CD4-positive, alpha-beta memory T cell (primary cell): ENCODE measurements at places on chromosomes 2 and 18. TPM values are rescaled to one million over a fixed set of nuclear protein-coding genes. Genes with fewer than 3 reads are reported as not detected.

DNA sequence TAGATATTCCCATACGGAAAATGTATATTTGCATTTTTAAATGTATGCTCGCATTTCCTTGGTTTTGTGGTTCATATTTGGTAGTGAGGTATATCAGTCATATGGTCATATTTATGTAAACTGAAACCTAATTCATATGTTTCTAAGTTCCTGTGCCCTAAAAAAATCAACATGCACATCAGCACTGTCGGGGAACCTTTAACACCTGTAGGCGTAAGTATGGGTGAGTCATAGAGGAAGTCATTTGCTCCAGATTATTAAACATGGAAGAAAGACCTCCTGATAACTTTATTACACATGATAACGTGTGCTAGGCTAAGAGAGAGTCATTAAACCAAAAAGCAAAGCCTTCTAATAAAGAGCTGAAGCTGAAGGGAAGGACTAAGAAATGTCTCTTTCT lies 437.7 kb downstream of the NRXN1 start:
- no peak for DNase-seq

The ABCG8 gene
- polyA plus RNA-seq: not detected

- DNase-seq: no peak
Measured at GRCh38 chr18:69854455-69854854, 93.2 kb downstream of the CD226 start.

The ZNF521 gene
- not detected for polyA plus RNA-seq

GRCh38 chr2:30205456-30205855 lies 25.9 kb upstream of the LBH start:
- DNase-seq: no peak

DNA sequence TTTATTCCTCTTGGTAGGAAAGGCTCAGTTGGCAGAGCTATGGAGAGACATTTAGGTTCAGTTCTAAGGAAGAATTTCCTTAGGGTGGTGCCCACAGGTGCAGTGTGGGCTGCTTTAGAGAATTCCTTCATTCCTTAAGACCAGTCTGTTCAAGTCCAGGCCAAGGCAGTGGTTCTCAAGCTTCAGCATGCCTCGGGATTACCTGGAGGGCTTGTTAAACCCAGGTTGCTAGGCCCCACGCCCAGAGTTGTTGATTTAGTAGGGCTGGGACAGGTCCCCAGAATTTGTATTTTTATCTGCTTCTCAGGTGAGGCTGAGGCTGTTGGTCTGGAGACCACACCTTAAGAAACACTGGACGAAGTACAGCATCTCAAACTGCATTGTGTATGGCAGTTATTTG lies 68.9 kb downstream of the CERS6 start:
- no peak for DNase-seq

DNA sequence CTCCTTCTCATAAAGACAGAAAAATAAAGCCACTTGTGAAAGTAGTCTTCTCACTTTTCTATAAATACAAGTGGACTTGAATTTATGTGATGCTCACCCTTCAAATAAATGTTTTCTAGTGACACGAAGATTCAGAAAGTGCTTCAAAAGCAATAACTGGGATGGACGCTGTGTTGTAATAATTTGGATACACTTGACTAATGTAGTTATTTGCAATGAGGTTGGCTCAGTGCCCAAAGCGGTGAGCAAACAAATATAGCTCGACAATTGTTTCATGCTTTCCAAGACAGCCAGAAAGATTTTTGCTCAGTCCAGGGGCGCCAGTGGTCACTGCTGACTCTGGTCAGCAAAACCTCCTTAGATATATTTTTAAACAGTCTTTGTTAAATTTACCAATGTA lies 278.6 kb upstream of the KLHL14 start:
- no peak for DNase-seq

GRCh38 chr2:111182740-111183139 lies 62.0 kb downstream of the BCL2L11 start:
- DNase-seq: no peak

- no peak for DNase-seq
Measured at GRCh38 chr2:168426861-168427260, 29.2 kb upstream of the CERS6 start.

- DNase-seq: no peak
Measured at GRCh38 chr2:214593727-214594126, 182.9 kb downstream of the VWC2L start.

The CFAP221 gene
- not detected for polyA plus RNA-seq

GRCh38 chr2:98634406-98635092 lies 26.2 kb downstream of the UNC50 start:
- peak; percentile 72 for DNase-seq

- no peak for DNase-seq
Measured at GRCh38 chr2:160460333-160460731, 33.3 kb downstream of the RBMS1 start.

The ECEL1 gene
- not detected for polyA plus RNA-seq

DNA sequence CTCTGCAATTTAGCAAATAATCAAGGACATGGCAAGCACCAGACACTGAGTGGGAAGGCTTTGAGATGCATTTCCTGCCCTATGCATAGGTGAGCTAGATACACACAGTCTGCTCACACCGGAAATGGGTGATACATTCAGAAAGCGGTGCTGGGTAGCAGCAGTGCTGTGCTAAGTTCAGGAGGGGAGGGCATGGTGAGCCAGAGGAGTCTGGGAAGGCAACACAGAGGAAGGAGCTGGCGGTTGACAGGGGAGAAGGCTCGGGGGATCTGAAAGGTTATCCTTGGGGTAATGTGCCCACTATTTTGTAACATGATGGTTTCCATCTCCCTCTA lies 57.4 kb upstream of the EPAS1 start:
- DNase-seq: peak; percentile 60

The CHAC2 gene
- 4.9 TPM for polyA plus RNA-seq

GRCh38 chr2:144935191-144935590 lies 415.3 kb upstream of the ZEB2 start:
- DNase-seq: no peak

The DIS3L2 gene
- polyA plus RNA-seq: 16.0 TPM

DNA sequence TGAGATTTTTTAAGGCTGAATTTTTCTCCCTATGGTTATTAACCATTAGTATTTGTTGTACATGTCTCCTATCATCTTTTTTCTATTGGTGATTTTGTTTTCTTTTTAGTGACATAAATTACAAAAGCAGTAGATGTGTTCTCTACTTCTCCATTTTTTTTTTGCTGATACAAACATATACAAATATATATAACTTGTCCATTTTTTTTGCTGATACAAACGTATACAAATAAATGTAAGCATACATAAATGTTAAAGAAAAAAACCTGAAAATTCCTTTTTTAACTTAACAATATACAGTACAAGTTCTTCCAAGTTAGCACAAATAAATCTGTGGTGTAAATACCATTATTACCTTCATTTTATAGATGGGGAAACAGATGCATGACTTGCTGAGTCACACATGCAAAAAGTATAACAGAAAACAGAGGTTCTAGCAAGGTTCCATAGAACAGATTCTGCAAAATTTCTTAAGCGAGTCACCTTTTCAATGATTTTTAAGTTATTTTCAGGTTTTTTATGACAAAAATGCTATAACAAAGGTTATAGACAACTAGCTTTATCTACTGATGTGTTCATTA lies 2.1 kb downstream of the MSGN1 start:
- no peak for DNase-seq

The CYP27A1 gene
- 0.15 TPM for polyA plus RNA-seq

- DNase-seq: no peak
Measured at GRCh38 chr2:10245661-10246060, 57.0 kb upstream of the HPCAL1 start.

DNA sequence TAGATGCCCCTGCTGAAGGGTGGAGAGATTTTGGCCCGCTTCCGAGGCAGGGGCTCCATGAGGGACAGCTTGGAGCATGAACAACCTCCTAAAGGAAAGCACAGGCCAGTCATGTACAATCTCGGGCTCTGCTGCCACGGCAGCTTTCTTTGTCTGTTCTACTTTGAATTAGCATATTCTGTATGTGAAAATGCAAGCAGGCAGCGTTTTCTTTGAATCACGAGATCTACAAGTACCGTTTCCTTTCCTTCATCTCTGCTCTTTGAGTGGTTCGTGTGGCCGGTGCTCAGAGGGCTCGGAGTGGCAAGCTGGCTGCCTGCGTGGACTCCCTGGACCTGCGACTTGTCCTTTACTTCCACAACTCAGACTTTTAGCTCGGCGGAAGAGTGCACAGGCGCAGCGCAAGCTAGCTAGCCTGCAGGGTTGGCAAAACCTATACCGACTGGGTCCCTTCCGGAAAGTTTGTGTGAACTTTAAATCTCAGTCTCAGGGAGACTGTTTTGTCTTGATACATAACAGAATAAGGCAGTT lies 6.9 kb downstream of the TWIST2 start:
- no peak for DNase-seq

The RSAD2 gene
- 5.1 TPM for polyA plus RNA-seq

The CDK15 gene
- not detected for polyA plus RNA-seq

DNA sequence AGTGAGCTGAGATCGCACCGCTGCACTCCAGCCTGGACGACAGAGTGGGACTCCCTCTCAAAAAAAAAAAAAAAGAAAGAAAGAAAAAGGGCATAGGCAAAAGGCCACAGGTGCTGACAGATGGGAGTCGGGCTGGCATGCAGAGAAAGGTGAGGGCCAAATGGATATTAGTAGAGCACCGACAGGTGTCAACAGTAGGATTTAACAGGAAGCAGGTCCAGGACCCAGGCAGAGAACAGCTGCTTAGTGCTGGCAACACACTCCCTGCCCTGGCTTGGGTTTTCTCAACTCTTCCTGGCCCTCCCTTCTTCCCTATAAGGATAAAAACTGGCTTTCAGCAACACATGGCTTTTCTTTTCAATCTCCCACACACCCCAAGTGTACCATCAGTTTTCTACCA lies 84.9 kb downstream of the MRO start:
- DNase-seq: no peak

DNA sequence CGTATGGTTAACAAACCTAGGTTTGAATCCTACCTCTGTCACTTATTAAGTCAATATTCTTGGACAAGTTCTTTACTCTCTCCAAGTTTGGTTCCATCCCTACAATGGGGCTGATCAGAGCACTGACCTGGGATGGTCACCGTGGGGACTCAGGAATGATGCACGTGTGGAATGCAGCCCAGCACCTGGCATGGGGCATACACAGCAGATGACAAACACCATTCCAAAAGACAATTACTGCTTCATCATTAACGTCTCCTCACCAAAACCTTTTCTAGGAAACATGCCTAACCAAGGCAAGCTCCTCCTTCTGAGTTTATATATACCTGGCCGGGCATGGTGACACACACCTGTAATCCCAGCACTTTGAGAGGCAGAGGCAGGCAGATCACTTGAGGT lies 532.9 kb upstream of the ID2 start:
- no peak for DNase-seq

The NTSR2 gene
- not detected for polyA plus RNA-seq

The CDCA7 gene
- 3.9 TPM for polyA plus RNA-seq

GRCh38 chr2:158502974-158503373 lies 46.2 kb downstream of the PKP4 start:
- DNase-seq: no peak

DNA sequence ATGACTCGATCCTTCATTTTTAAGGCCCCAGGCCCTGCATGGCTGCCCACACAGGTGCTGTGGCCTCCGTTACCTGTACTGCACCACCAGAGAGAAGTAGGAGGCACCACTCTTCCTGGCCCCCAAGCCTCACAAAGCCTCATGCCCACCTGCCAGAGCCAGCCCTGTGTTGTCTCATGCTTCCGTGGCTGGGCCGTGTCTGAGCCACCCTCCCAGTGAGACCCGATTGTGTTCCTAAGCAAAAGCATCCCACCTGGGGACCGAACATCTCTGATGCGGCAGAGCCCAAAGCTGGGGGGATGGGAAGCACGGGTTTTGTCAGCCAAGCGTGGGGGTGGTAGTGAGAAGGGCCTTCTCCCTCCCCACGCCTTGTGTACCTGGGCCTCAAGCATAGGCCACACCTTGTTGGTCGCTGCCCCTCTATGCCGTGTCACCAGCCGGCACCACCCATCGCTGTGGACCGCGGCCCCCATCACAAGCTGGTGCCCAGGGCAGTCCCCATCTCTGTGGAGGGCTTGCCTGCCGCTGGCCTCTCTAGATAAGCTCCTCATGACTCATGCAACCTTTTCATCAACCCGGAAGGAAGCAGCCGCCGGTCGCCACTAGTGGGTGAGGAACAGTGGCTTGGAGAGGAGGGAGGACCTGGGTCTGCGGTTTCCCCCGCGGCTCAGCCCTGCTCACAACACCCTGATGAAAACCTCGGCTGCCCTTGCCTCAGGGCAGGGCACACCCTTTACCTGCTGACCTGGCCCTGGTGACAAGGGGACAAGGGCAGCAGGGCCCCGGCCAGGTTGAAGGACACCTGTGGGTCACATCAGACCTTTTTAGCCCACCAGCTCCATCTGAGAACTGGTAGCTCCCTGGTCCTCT lies 2.7 kb upstream of the RNPEPL1 start:
- DNase-seq: peak; percentile 95

GRCh38 chr2:155412598-155412997 lies 714.1 kb downstream of the KCNJ3 start:
- no peak for DNase-seq

- DNase-seq: no peak
Measured at GRCh38 chr18:6929370-6930102, 188.1 kb downstream of the LAMA1 start.

- DNase-seq: no peak
Measured at GRCh38 chr2:180978903-180979748, 1.3 kb upstream of the UBE2E3 start.

GRCh38 chr2:207166039-207166348 lies 246 bp upstream of the KLF7 start:
- peak; percentile 90 for DNase-seq

The TDRD15 gene
- polyA plus RNA-seq: 0.03 TPM

DNA sequence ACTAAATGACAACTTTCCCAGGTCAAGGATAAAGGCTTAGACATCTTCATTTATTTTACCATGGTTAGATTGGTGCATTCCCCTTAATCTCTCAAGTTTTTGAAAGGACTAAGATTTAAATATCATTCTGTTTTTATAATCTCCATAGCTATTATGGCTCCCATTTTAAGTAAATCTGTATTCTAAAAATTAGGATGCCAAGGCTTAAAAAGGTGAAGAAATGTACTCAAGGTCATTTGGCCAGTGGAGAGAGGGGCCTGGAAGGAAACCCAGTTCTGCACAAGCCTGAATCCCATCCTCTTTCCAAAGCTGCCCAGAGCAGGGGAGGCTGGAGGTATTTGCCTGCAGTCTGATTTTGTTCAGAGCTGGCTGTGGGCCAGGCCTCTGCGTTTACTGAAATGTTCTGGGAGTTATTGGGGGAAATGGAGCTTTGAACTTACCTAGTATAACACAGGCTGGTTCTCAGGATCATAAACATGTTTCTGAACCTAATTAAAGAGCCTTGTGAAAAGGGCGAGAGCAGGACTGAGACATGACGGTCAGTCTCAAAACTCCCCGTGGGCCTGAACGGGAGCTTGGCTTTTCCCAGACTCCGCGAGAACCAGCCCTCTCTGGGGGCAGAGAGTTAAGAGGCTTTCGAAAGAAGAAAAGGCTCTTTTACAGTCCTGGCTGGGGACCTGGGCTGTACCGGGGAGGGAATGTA lies 85.6 kb downstream of the DDX1 start:
- no peak for DNase-seq

GRCh38 chr18:46518438-46518837 lies 138.6 kb downstream of the LOXHD1 start:
- DNase-seq: no peak

DNA sequence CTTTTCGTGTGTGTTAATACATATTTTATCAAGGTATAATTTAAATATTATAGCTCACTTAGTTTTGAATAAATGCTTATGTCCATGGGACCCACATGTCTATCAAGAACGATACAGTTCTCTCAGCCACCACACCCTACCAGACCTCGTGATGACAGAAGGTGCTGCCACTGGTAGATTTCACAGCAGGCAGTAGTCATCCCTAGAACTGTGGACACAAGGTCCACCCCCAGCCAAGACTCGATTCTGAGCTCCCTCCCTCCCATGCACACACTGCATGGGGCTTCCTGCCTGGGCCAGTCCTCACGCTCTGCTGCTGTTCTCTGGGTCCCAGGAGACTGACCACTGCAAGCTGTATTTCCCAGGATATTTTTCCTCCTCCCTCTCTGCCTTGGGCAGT lies 26.5 kb upstream of the CREB1 start:
- no peak for DNase-seq
